ENCODE measurements at places on chromosomes 1 and 21. TPM values are rescaled to one million over a fixed set of nuclear protein-coding genes. Genes with fewer than 3 reads are reported as not detected.

RO60 gene
- total RNA-seq: 178 TPM

PCP4 gene
- not detected for total RNA-seq

C4BPA gene
- not detected for total RNA-seq

CA14 gene
- not detected for total RNA-seq

MYOM3 gene
- under 0.01 TPM for total RNA-seq

OR2L13 gene
- total RNA-seq: under 0.01 TPM

ARHGEF10L gene
- total RNA-seq: 20.1 TPM

TMEM51 gene
- 7.0 TPM for total RNA-seq

KIF26B gene
- 9.3 TPM for total RNA-seq

OPRD1 gene
- not detected for total RNA-seq

TSSK3 gene
- total RNA-seq: 0.56 TPM

PLPP3 gene
- 110 TPM for total RNA-seq

SPRR1B gene
- total RNA-seq: not detected

OR2T33 gene
- total RNA-seq: not detected

TEX38 gene
- total RNA-seq: not detected

IL6R gene
- total RNA-seq: 4.6 TPM

PDPN gene
- 0.77 TPM for total RNA-seq

TMPRSS3 gene
- not detected for total RNA-seq

BSDC1 gene
- 46.6 TPM for total RNA-seq

S100A3 gene
- total RNA-seq: 2.8 TPM

DIO1 gene
- total RNA-seq: not detected

PLOD1 gene
- total RNA-seq: 626 TPM

RAB25 gene
- total RNA-seq: not detected

UHMK1 gene
- 68.2 TPM for total RNA-seq

RIPPLY3 gene
- not detected for total RNA-seq

RGSL1 gene
- not detected for total RNA-seq

MAD2L2 gene
- total RNA-seq: 26.2 TPM

KRTAP7-1 gene
- not detected for total RNA-seq

KDF1 gene
- 0.28 TPM for total RNA-seq

AMY1C gene
- total RNA-seq: not detected

Measured in regular cardiac myocyte (primary cell).